NCI-H69 (cell line): ENCODE measurements at places on chromosomes 13 and 19.

DNA sequence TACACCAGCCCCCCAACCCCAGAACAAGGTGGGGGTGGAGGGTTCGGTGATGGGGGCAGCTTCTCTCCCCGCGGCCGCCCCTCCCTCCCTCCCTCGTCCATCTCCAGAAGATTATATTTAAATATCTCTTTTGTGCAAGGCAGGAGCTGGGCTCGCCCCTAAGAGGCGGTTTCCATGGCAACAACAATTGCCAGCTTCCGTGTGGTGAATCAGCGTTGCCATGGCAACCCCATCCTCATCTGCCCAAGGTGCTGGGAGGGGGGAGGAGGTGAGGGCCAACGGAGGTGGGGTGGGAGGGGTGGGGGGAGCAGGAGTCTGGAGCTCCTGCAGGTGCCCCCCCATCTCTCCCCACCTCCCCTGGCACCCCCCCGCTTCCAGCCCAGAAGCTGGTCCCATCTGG is 46.4 kb downstream of the CELF5 start:
- DNase-seq = peak; percentile 93

- peak; percentile 93 for DNase-seq
These were observed 1.5 kb upstream of the SLC17A7 start for GRCh38 chr19:49442771-49443365.

DNA sequence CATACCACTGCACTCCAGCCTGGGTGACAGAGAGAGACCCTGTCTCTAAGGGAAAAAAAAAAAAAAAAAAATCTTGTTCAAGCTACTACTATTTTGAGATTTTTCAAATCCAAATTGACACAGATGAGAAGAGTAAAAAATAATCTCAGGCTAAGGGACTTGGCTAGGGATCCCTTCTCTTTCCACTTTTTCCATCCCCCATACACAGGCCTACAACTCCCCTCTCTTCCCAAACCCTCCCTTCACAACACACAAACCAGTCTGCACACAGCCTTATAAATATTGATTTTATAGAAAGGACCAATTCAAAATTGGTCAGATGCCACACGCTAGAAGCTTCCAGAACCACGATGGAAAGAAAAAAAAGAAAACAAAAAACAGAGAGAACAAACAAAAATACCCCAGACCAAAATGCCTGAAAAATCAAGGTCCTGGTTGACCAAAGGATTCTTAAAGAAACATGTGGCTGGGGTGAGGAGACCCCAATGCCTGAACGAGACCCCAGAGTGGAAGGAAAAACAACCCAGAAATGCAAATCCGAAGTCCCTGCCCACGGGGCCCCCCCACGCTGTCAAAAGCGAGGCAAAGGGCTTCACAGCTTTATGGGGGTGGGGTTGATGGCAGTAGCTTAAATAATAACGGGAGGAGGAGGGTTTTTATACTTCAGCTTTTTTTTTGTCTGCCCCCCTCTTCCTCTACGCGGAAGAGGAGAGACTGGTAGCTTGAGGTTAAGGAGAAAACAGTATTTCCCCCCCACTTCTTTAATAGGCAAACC is 18.1 kb downstream of the QPCTL start:
- DNase-seq = no peak

DNA sequence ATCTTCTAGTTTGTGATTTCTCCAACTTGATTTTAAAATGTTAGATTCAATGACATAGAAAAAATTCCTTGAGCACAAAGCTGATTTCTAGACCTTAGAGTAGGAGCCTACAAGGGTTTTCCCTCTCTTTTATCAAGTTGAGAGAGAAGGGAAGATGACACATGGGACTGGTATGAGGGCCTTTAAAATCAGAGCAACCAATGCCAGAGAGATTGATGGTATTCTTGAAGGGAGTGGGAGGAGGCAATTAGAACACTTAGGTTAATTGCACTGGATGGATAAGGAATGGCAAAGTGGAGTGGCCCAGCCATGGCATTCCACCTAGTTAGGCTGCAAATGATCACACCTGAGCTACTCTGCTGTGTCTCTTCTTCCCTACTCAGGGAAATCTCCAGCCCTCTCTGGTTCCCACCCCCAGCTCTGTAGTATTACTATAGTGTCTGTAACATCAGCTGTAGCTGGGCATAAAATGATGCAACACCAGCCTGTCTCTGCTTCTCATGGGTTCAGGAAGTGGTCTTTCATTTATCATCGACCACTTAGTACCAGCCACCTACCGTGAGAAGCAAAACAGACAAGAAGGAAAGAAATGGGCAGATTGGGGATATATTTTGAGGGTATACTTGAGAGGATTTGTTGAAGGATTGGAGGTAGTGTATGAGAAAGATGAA is 333.6 kb downstream of the DLEU7 start:
- no peak for DNase-seq

- DNase-seq = no peak
These were observed 35.3 kb upstream of the CACNA1A start for GRCh38 chr19:13541554-13541953.

GRCh38 chr19:45558399-45558878 is 26.2 kb downstream of the OPA3 start:
- peak; percentile 71 for DNase-seq

DNA sequence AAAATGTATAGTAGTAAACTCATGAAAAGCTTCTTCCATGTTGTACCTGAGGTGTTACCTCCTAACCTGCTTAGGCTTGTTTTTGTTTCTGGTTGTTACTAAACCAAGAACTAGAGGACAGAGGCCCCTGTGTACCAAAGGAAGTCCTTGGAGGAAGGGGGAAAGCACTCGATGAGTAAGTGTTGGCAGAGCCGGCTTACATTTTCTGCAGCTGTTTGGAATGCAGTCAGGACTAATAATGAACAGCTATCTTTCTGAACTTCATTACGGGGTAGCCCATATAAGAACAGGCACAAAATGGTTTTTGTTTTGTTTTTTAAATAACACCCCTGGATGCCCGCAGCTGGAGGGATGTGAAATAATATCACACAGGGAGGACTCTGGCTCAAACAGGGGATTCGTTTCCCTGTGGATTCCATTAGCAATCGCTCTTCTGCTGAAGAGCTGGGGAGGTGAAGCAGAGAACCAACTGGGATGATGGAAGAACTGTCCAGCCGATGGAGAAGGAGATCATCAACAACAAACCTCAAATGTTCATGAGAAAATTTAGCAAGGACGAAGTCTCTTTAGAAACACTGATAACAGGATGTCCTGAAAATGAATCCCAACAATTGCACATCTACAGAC is 214.2 kb upstream of the MAB21L1 start:
- no peak for DNase-seq

DNA sequence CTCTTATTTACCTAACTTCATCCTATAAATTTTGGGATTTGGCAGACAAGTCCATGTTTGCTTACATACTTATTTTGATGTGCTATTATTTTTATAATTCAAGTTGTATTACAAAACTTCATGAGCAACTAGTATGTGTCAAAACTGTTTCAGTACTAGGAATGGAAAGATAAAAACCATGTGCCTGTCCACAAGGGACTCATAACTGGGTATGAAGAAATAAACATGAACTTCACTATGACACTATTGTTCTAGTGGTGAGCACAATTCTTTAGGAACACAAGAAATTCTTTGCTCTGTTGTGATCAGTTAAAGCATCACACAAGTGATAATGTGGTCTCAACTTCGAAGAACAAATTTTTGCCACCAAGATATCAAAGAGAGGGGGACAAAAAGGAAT is 97.5 kb upstream of the FBXL3 start:
- DNase-seq = no peak

GRCh38 chr19:42176990-42177685 is 40.3 kb downstream of the DEDD2 start:
- peak; percentile 92 for DNase-seq

DNA sequence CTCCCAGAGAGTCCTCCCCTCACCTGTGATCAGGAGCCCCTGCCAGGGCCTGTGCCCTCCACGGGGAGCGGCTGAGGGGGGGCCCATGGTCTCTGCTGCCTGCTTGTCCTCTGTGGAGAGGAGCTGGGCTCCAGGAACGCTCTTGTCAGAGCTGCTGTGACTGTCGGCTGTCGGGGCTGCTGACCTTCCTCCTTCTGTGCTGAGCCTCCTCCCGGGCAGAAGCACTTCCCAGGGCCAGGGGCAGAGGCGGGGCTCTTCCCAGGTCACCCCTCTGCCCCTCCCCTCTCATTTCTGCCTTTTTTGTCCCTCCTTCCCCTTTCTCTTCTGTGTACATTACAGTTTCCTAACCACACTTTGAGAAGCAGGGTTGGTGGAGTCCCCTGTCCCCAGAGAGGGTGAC is at the start of gene CEACAM4:
CEACAM4 (minus strand) TSS at position 198 of the 400 bp plus-strand sequence; CDS start at position 87, 111 bp downstream.
- no peak for DNase-seq

DNA sequence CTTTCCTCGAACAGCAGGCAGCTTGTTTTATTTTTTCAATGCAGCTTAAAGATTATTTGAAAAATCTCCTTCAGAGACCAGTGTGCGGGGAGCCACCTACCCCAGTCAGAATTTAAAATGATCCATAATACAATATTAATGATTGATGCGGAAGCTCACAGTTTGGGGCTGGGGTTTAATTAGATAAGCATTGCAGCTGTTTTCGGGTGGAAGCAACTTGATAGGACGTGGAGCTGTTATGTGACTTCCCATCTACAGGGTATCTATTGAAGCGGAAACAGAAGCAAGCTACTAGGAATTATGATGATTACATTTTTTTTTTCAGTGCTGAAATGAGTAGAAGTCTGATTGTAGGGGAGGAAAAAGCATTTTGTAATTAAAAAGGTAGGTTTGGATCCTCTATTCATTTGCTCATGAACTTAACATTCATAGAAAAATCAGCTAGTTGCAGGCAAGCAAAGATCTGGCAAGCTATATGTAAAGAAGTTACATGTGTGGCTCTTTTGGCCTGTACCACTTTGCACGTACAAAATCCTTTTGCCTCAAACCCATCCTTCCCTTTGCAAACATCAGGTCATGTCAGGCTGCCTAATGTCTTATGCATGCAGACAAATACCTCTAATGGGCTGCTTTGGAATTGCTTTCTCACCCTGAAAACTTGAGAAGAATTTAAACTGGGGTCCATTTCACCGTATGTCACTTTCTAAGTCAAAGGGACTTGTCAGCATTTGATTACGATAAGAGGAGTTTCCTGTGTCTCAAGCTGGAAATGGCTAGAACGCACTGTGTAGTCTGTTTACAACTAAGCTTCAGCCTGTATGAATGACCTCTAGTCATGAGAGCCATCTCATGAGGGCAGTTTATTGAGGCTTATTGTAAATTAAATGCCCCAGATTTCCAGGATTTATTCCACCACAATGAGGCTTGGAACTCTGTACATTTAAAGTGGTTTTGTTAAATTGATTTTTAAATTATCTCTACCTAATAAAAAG is 267.1 kb upstream of the TMTC4 start:
- DNase-seq = no peak

- DNase-seq = peak; percentile 74
These were observed 2.9 kb upstream of the UFM1 start for GRCh38 chr13:38346764-38347163.

DNA sequence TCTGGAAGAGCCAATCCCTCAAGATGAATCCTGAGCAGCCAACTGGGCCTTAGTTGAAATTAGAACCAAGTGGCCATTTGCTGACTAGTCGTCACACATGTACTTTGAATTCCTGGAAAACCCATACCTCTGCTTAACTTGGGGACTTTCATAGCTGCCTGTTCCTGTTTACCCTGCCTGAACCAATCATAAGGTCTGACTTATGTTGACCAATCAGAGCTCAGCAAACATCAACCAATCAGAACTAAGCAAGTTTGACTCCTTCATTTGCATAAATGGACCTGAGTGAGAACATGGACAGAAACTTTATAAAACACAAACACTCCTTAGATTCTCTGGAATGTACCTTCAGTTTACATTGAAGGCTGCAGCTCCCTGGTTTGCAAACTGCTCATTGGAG is 50.8 kb downstream of the LATS2 start:
- no peak for DNase-seq

- peak; percentile 8 for DNase-seq
These were observed 101.2 kb downstream of the WASF3 start for GRCh38 chr13:26658448-26659385.

DNA sequence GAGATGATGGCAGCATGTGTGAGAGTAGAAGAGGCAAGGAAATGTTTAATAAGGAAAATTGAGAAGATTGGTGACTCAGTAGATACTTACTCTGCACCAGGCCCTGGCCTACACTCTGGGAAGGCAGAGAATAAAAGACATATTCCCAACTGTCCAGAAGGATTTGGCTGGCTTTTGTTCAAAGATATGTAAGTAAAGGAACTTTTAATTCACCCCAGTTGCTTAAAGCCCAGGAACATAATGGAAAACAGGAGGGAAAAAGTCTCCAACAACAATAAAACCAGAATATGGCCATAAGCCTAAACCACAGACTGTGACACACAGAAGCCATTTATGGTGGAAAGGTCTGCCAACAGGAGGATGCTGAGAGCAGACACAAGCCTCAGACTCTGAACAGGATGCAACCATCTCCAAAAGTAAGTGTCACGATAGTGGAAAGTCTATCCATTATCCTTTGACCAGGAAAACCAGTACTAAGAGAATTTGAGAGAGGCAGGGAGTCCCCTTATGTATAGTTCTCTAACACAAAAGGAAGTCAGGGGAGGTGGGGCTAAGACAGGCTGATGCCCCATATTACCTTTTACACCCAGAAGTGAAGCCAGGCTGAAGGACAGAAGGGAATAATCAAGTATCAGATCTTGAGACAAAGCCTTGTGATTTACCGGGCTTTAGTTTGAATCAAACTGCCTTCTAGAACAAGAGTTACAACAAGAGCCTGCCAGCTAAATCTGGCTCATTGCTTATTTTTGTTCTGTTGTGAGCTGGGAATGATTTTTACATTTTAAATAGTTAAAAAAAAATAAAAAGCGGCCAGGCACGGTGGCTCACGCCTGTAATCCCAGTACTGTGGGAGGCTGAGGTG is 169.5 kb upstream of the STARD13 start:
- DNase-seq = no peak

DNA sequence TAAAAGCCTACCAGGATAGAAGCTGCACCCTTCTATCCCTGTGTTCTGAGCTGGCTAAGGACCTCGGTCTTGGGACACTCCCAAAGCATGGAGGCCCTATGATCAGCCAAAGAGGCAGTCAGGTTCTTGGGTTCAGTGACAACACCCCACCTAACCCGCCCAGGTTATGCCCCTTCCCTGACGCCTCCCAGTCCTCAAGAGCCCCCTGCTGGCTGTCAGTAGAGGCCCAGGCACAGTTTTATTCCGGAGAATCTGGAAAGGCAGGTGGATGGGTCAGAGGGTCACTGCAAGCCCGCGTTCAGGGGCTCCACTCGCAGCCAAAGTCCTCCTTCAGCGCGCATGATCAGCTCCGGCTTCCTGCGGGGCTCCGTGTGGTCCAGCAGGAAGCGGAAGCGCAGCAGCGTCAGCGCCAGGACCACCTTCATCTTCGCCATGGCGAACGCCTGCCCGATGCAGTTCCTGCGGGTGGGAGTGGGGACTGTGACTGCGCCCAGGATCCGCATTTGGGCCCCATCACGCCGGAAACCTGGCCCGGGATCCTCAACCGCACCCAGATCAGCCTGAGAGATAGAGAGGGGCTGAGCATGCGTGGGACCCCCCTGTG is 22.3 kb downstream of the OR10H3 start:
- DNase-seq = no peak

GRCh38 chr13:105847527-105848291 is 687.8 kb downstream of the EFNB2 start:
- DNase-seq = peak; percentile 30

GRCh38 chr13:41995946-41996345 is 35.0 kb upstream of the VWA8 start:
- no peak for DNase-seq

- no peak for DNase-seq
These were observed 43.5 kb downstream of the TRPM4 start for GRCh38 chr19:49201042-49201441.
